Fibroblast of skin of right biceps (primary cell): ENCODE measurements at places on chromosomes 7 and 10.

GRCh38 chr7:25851332-25852210 lies 300.4 kb upstream of the NFE2L3 start:
- DNase-seq = peak; percentile 80

- peak; percentile 61 for DNase-seq
Measured at GRCh38 chr7:151752816-151753595, 123.9 kb downstream of the PRKAG2 start.

GRCh38 chr10:21172542-21172929 lies 275.4 kb upstream of the NEBL start:
- DNase-seq = no peak

- DNase-seq = no peak
Measured at GRCh38 chr7:141013345-141013715, 1.4 kb downstream of the MRPS33 start.

- peak; percentile 56 for DNase-seq
Measured at GRCh38 chr7:17651341-17651740, 289.0 kb downstream of the SNX13 start.

DNA sequence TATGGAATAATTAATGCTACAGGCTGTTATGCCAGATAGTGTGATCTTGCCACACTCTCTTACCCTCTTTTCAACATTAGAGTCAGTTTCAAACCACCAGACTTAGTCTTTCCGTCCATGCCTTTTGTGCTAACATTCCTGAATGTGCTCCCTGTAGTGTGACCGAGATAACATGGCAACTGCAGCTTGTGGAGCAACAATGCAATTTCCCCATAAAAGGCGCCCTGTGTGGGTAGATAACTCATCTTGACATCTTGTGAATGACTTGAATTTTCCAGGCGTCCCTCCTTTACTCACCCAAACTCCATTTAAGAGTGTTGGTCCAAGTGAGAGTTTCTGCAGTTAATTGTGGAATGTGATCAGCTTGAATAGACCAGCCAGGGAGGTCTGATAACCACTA lies 99.6 kb downstream of the DNAH11 start:
- no peak for DNase-seq

- no peak for DNase-seq
Measured at GRCh38 chr7:144037414-144038035, 11.2 kb upstream of the OR2A5 start.

DNA sequence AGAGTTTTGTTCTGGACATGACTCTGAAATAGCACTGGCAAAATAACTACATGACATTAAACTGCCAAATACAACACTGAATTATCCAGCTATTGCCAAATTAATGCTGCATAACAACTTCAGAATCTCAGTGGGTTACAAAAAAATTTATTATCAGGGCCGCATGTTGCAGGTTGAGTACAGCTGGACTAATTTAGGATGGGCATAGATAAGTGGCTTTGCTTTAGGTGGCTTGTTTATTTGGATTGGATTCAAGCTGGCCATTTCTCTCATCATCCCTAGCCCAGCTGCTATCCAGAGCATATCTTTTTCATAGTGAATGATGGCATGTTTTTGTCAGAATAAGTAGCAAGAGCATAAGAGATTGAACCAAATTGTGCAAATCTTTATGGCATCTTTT lies 1277.1 kb downstream of the REEP3 start:
- no peak for DNase-seq

DNA sequence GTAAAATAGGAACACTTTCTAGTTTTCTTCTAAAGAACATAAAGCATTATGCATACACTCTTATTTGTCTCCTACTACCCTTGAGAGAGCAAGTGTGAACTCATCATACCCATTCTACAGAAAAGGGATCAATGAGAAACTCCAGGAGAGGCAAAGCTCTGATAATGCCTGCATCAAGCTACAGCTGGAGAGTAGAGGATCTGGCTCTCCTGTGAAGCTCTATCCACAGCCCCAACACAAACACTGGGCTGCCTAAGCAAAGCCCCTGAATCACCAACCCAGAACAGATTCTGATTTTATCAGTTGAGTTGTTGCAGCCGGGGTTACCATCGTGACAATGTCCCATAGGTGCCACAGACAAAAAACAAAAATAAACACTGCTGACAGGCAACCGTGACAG lies 74.9 kb downstream of the NUDCD3 start:
- DNase-seq = no peak

DNA sequence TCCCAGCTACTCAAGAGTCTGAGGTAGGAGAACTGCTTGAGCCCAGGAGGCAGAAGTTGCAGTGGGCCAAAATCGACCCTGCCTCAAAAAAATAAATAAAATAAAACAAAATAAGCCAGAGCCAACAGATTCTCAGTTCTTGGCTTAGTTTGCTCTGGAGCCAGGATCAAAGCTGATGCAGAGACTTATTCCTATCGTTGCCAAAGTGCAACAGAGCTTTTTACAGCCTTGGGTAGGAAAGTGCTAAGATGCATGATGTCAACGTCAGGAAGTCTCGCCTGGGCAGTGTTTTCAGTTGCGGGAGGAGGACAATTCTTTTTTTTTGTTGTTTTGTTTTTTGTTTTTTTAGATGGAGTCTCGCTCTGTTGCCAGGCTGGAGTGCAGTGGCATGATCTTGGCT lies 43.8 kb upstream of the CYTH3 start:
- DNase-seq = no peak

DNA sequence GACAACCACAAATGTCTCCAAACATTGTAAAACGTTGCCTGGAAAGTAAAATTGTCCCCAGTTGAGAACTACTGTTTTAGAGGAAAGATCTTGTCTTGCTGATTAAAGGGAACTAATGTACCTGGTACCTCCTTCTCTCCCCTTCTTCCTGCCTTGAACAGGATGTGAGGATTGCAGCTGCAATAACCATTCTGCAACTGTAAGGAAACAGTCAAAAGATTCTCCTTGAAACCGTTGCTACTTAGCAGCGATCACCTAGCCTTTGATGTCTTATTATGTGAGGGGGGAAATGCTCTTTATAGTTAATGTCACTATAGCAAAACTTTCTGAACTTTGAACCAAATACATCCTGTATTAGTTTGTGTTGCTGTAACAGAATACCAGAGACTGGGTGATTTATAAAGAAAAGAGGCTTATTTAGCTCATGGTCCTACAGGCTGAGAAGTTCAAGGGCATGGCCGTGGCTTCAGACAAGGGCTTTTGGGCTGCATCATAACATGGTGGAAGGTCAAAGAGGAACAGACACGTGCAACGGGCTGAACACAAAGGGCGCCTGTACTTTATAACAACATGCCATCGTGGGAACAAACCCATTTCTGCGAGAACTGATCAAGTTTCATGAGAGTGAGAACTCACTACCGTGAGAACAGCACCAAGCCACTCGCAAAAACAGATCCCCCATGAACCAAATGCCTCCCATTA lies 54.2 kb upstream of the PARD3 start:
- DNase-seq = no peak

- no peak for DNase-seq
Measured at GRCh38 chr10:3524086-3524960, 260.7 kb downstream of the KLF6 start.

GRCh38 chr7:143499246-143499645 lies 21.6 kb downstream of the TAS2R41 start:
- DNase-seq = peak; percentile 65
